Activated CD8-positive, alpha-beta memory T cell treated with anti-CD3 and anti-CD28 coated beads for 36 hours (primary cell): ENCODE measurements at places on chromosomes 2 and 18. TPM values are rescaled to one million over a fixed set of nuclear protein-coding genes. Genes with fewer than 3 reads are reported as not detected.

Gene NCOA1
- 28.9 TPM for total RNA-seq

Gene SPP2
- not detected for total RNA-seq

Gene G6PC2
- not detected for total RNA-seq

Gene CXCR1
- total RNA-seq = not detected
